Fibroblast of villous mesenchyme (primary cell): ENCODE measurements at places on chromosomes 12 and 14. TPM values are rescaled to one million over a fixed set of nuclear protein-coding genes. Genes with fewer than 3 reads are reported as not detected.
A peak's percentile ranks its signal among the peaks of the same experiment; 100 is the strongest.

ARHGEF25 gene
- 28.0 and 48.4 TPM in 2 replicates for total RNA-seq

SIRT4 gene
- total RNA-seq = 1.3 and 1.6 TPM in 2 replicates

RNASE11 gene
- not detected in 2 replicates for total RNA-seq

DYNLL1 gene
- total RNA-seq = 206 and 280 TPM in 2 replicates

SLC17A8 gene
- total RNA-seq = not detected in 2 replicates

RERGL gene
- 0.32 TPM in 1 of 2 replicates, not detected in the other for total RNA-seq

OR4K15 gene
- total RNA-seq = not detected in 2 replicates

DNA sequence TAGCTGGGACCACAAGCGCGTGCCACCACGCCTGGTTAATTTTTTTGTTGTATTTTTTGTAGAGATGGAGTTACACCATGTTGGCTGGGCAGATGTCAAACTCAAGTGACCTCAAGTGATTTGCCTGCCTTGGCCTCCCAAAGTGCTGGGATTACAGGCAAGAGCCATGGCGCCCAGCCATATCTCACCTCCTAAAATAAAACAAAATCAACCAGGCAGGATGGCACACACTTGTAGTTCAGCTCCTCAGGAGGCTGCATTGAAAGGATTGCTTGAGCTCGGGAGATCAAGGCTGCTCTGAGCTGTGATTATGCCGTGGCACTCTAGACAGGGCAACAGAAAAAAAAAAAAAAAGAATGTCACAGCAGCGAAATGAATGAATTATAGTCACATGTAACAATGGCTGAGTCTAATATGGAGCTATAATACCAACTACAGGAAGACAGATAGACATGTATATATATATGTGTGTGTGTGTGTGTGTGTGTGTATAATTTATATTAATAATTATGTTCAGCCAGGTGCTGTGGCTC is 19.3 kb upstream of the TMEM120B start:
- no peak for DNase-seq

DNA sequence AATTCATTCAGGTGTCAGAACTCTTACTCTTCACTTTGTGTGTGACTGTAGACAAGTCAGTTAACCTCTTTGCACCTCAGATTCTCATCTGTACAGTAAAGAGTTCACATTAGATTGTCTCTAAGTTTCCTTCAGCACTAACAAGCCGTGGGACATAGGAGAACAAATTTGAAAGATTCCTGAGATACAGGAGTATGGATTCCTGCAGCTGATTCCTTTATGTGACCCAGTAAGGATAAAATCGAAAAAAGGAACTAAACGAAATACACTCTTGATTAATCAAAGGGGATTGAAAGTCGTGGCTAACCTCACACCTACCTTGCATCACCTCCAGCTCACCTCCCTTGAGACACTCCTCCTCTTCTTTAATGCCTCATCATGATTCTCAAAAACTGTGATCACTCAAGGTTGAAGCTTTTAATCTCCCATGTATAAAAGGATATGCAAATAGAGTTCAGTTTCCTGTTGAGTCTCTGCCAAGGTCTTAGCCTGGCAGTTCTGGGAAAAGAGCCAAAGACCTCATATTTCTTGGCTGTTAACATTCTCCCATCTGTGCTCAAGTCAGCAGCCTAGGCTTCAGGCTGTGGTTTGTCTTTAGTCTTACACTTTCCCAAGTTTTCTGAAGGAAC is 156.6 kb downstream of the DAD1 start:
- DNase-seq = peak; percentile 98

GRCh38 chr12:13177373-13177772 is 19.2 kb upstream of the EMP1 start:
- no peak for DNase-seq

DNA sequence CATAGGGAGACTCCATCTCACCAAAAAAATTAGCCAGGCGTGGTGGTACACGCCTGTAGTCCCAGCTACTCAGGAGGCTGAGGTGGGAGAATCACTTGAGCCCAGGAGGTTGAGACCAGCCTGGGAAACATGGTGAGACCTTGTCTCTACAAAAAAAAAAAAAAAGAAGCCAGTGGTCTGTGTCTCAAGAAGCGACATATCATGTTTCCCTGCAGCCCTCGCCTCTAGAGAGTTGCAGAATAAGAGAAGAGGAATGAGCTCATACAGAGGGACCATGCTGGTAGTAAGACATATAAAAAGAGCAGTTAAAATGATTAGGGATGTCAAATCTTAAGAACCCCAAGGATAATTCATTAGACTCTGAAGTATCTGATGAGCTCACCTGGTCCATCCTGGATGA is 39.4 kb upstream of the BICDL1 start:
- DNase-seq = no peak

DNA sequence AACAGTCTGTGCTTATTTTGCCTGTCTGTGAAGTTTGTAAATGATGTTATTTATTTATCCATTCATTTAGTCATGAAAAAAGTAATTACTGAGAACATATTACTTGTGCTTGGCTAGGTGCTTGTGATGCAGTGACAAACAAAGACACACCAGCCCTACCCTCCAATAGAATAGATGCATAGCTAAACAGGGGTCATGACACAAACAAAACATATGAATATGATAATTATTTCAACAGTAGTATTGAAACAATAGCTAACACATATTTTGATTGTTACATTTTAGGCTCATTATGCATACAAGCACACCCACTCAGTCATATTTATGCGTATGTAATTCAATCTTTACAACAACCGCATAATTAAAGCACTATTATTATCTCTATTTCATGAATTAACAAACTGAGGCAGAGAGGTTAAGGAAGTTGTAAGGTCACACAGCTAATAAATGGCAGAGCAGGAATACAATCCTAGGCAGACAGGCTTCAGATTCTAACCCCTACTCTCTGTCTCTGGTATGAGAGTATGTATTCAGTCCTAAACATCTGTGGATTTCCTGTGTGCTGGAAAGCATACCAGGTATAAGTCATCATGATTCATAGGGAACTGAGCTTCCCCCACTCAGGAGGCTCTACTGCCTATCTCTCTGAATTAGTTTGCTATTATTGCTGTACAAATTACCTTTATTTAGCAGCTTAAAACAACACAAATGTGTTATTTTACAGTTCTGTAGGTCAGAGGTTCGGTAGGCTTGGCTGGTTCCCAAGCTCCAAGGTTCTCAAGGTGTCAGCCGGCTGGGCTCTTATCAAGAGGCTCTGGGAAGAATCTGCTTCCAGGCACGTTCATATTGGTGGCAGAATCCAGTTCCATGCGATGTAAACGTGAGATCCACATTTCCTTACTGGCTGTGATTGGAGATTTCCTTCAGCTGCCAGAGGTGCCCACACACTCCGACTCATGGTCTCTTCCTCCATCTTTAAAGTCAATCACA is 509.4 kb downstream of the GALC start:
- DNase-seq = peak; percentile 3

DNA sequence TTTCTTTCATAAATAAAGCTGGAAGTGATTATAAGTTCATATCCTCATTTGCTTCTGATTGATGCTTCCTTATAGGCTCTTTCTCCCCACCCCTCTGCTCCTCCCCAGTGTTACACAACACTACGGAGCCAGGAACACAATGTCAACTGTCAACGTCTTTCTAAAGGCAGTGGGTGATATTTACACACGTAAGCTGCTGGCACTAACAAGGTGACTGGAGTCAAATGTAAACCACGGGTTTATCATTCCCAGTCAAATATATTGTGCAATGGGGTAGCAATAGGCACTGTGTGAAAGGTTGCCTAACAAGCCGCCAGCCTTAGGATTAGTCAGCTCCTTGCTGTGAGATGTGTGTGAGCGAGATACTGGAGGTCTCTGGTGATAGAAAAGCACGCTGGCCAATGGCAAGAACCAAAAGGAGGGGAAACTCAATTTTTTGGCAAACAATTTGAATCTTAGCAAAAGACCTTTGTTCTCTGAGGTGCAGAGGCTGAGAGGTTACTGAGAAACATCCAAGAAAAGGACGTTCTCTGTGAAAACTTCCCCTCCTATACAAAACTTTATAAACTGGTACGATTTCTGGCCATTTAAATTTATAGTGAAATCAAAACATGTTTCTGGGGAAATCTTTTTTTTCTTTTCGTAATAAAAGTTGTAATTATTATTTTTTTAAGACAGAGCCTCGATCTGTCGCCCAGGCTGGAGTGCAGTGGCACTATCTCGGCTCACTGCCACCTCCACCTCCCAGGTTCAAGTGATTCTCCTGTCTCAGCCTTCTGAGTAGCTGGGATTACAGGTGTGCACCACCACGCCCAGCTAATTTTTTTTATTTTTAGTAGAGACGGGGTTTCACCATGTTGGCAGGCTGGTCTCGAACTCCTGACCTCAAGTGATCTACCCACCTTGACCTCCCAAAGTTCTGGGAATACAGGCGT is 22.3 kb upstream of the HECTD1 start:
- peak; percentile 99 for DNase-seq

DNA sequence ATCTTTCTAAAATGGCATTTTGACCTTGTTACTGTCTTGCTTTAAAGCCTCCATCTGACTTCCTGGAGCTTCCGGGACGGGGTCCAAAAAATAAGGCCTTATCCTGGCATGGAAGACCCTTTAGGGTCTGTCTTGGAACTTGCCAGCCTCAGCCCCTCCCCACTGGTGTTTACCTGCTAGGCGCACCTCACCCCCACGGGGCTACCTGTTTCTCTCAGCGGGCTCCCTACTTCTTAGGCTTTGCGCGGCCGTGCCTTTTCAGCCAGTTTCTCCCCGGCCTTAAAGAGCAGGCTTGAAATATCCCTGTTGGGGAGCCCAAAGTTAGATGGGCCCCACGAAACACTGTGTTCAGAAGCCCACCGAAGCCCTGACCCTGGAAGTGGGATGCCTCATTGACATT is 5.1 kb downstream of the RTL1 start:
- DNase-seq = no peak

DNA sequence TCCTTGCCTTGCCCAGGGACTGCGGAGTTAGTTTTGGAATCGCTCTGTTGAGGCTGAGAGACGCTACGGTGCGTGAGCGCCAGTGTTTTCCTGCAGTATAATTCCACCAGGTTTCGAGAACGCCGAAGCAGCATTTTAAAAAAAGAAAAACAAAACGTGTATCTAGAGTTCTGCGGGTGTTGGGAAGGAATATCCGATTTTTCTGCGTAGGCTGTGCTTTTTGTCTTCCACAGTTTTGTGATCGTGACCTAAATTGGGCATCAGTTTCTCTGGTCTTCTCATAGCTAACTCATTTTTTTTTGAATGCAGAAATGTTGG is 778 bp downstream of the DNM1L start:
- no peak for DNase-seq

GRCh38 chr14:84028080-84028604 is 1501.8 kb upstream of the FLRT2 start:
- no peak for DNase-seq

DNA sequence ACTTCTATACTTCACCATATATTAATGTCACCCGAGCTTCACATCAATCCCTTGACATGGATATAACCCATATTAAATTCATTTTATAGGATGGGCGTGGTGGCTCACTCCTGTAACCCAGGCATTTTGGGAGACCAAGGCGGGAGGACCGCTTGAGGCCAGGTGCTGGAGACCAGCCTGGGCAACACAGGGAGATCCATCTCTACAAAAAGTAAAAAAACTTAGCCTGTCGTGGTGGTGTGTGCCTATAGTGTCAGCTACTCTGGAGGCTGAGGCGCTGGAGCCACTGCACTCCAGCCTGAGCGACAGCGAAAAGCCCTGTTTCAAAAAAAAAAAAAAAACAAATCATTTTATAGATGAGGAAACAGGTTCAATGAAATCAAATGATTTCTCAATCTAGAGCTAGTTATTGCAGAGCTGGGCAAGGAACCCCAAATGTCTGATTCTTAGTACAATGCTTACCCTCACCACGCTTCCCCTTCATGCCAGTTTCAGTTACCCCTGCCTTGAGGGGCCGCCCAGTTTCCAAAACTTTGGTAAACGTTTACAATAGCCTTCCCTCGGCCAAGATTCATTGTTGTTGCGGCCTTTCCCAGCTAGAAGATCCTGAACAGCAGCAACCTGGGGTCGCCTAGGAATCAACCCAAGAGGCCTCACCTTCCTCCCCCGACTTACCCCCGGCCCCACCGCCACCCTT is 751 bp downstream of the PSMB5 start:
- DNase-seq = no peak

- peak; percentile 50 for DNase-seq
These were observed 44.7 kb downstream of the TCHP start for GRCh38 chr12:109944561-109945359.

GRCh38 chr12:101859664-101860607 is 17.4 kb upstream of the DRAM1 start:
- DNase-seq = peak; percentile 34

DNA sequence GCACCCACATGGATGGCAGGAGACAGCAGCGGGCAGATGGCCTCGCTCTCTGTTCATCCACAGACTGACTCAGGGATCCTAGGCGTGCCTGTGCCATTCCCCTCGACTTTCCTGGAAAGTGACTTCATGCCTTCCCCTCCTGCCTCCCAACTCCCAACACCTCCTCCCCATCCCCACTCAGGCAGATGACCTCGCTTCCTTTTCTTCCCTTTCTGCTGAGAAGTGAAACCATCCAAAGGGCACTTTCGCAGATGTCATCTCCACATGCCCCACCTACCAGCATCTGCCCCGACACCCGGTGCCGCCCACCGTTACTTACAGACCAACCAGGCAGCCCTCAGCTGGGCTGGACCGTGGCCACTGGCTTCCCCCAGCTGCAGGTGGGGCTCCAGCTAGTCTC is 29.6 kb downstream of the BEGAIN start:
- DNase-seq = no peak

DNA sequence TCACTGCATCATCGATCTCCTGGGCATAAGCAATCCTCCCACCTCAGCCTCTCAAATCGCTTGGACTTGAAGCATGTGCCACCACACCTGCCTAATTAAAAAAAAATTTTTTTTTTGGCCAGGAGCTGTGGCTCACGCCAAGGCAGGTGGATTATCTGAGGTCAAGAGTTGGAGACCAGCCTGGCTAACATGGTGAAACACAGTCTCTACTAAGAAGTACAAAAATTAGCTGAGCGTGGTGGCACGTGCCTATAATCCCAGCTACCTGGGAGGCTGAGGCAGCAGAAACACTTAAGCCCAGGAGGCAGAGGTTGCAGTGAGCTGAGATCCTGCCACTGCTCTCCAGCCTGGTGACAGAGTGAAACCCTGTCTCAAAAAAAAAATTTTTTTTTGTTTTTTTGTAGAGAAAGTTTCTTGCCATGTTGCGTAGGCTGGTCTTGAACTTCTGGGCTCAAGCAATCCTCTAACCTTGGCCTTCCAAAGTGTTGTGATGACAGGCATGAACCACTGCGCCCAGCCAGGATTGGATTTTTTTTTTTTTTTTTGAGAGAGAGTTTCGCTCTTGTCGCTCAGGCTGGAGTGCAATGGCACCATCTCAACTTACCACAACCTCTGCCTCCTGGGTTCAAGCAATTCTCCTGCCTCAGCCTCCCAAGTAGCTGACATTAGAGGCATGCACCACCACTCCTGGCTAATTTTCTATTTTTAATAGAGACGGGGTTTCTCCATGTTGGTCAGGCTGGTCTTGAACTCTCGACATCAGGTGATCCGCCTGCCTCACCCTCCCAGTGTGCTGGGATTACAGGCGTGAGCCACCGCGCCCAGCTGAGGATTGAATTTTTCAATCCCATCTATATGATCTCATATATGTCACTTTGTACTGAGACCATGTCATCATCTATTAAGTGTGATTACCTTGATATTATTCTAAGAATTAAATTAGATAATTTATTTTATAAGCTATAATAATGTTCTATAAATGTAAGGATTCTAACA is 12.4 kb downstream of the SLC2A3 start:
- DNase-seq = peak; percentile 30

- peak; percentile 67 for DNase-seq
These were observed 1.4 kb upstream of the ANO4 start for GRCh38 chr12:100793182-100793581.
